ENCODE measurements at places on chromosomes 1 and 21.

GRCh38 chr1:227828786-227829185 is 13.3 kb downstream of the PRSS38 start:
- no peak for DNase-seq

DNA sequence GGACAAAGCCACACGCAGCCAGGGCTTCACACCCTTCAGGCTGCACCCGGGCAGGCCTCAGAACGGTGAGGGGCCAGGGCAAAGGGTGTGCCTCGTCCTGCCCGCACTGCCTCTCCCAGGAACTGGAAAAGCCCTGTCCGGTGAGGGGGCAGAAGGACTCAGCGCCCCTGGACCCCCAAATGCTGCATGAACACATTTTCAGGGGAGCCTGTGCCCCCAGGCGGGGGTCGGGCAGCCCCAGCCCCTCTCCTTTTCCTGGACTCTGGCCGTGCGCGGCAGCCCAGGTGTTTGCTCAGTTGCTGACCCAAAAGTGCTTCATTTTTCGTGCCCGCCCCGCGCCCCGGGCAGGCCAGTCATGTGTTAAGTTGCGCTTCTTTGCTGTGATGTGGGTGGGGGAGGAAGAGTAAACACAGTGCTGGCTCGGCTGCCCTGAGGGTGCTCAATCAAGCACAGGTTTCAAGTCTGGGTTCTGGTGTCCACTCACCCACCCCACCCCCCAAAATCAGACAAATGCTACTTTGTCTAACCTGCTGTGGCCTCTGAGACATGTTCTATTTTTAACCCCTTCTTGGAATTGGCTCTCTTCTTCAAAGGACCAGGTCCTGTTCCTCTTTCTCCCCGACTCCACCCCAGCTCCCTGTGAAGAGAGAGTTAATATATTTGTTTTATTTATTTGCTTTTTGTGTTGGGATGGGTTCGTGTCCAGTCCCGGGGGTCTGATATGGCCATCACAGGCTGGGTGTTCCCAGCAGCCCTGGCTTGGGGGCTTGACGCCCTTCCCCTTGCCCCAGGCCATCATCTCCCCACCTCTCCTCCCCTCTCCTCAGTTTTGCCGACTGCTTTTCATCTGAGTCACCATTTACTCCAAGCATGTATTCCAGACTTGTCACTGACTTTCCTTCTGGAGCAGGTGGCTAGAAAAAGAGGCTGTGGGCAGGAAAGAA is 8.1 kb downstream of the PSRC1 start:
- DNase-seq, result no peak

DNA sequence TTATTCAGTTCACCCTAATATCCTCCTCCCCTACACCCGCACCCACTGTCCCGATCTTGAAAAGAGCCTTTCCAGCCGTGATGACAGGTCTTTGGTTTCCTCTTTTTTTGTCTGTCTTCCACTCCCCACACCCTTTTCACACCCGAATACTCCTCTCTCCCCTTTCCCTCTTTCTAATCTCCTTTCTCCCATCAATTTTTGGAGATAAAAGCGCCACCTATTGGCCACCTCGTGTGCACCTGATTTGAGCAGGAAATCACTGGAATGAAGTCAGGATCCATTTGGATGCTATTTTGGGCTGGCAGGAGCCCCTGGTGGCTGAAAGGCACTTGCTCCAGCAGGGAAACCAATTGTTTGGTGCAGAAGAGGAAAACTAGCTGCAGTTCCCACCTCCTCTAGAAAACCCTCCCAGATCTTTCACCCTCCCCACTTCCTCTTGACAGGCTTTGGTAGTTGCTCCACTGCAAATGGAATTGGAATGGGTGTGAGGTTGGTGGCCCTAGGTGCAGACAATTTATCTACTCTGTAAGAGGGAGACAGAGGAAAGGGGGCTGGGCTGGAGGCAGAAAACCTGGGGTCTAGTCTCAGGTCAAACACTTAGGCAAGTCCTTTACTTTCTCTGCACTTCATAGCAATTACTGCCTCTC is 8.4 kb downstream of the FOXE3 start:
- DNase-seq, result no peak

DNA sequence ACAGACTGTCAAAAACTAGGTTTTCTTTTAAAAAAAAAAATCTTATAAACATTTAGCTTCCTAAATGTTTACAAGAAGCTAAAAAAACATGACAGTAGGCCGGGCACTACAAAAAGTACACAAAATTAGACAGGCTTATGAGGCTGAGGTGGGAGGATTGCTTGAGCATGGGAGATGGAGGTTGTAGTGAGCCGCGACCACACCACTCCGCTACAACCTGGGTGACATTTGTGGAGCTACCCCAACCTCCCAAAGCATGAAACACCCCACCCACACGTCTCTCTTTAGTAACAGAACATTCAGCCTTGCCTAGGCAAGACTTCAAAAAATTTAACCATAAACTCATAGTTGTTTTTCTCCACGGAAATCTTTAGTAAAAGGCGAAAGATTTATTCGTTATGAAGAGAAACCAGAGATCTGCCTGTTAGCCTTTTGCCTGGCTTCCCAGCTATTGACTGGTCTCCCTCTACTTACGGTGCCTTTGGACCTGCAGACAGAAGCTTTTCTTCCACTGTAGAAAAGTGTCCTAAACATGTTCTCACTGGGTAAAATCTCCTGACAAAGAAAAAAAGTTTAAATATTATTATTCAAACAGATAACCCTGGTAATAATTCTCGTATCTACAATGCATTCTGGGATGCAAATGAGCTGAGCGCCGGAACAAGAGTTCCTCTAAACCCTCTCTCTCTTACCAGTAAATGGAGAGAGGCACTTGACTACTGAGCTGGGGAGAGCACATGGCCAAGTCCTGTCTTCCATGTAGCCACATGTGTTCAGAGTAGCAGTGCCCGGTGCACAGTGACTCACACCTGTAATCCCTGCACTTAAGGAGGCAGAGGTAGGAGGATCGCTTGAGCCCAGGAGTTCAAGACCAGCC is 9.2 kb downstream of the RNU5D-1 start:
- peak; percentile 49 for DNase-seq

DNA sequence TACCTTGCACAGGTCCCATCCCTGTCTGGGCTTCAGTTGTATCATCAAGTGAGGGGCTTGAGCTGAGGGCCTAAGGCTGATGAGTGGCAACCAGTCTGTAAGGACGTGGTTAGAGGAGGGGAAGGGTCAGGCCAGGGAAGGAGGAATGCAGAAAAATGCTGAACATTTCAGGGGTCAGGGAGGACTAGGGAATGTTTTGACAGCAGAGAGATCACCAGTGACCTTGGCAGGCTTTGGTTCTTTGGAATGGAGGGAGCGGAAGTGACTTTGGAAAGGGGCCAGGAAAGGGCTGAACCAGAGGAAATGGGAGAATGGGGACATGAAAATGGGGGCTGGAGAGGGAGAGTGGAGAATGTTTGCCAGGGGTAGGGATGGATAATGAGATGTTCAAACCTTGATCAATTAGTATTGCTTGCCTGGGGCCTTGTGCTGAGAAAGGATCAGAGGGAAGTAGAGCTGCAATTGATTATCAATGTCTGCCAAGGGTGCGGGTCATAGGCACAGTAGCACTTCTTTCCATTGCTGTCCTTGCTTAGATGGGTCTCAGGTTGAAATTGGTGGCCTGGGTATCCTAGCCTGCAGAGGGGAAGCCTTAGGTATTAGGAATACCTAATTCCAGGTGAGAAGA is 7.4 kb downstream of the LDLRAP1 start:
- DNase-seq, result no peak

GRCh38 chr1:207866471-207867135 is 44.3 kb downstream of the CD34 start:
- DNase-seq, result no peak

DNA sequence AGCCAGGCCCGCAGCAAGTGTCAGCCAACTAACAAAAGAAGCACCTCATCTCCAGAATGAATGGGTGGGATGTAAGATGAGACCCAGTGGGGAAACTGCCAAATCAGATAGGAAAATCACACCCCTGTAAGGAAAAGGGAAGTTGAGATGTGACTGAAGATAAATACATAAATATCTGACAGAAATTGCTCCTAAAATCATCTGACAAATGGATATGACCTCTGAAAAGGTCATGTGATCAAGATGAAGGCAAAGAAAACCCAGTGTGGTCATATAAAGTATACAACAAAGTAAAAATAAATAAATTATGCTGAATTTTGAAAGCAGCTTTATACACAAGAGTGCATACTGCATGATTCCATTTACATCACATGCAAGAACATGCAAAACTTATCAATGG is 12.7 kb downstream of the SIPA1L2 start:
- DNase-seq, result no peak

GRCh38 chr1:229204921-229205777 is 65.8 kb upstream of the RAB4A start:
- peak; percentile 6 for DNase-seq

GRCh38 chr1:108747171-108747850 is 837 bp downstream of the STXBP3 start:
- DNase-seq, result no peak

DNA sequence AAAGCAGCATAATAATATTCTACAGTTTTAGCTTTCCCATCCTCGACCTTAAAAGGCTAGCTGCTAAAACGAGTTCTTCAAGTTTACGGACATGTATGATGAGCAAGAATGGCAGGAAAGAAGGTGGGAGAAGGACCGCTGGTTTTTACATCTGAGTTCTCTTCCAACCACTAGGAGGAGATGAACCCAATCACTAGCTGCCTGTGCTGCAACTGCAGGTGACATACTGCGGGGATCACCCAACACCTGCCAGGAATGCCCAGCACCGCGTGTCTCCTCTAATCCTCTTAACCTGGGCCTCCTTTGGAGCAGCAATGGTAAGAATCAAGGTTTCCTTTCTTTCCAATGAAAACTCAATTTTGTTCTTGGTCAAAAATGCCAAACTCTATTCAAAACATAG is 23.5 kb downstream of the TOR3A start:
- no peak for DNase-seq

DNA sequence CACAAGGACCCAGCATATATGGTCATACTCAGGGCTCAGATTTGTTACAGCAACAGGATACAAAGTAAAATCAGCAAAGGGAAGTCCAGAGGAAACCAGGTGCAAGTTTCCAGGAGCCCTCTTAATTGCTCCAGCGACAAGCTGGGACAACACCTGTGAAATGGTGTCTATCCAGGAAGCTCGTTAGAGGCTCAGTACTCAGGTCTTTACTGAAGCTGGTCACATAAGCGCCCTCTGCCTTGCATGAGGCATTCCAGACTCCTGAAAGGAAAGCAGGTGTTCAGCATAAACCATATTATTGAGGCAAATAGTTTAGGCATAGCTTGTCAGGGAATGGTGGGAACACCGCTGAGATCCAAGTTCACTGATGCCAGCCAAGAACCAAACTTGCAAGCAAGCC is 231.0 kb downstream of the SLC35F3 start:
- no peak for DNase-seq

GRCh38 chr1:240086726-240087125 is 5.0 kb upstream of the FMN2 start:
- DNase-seq, result no peak

DNA sequence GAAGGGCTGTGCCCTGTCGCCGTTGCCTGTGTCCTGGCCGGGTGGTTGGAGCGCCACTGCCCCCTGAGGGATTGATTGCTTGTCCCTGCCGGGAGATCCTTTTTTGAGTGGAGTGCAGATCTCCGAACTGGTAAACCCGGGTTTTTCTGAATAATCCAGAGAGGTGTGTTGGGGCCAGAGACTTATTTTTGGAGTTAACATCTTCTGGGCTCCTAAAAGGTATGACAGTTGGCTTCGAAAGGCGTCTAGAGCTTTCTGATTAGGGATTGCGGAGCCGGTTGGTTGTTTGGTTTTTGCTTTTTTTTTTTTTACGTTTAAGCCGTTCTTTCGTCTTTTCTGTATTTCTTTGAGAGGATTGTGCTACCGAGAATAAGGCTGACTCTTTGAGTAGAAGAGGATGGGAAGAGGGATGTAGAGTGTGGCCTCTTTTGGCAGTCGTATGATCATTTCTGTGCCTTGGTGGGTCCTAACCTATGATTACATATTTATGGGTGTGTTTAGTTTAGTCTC is 756 bp downstream of the RLF start:
- no peak for DNase-seq

Data from stimulated activated CD8-positive, alpha-beta memory T cell treated with anti-CD3 and anti-CD28 coated beads, Interleukin-4, amount 100 ng/mL, for 24 hours (primary cell).